Activated effector memory CD4-positive, alpha-beta T cell treated with anti-CD3 and anti-CD28 coated beads, Interleukin-2, amount 50 U/mL, for 16 hours (primary cell): ENCODE measurements at places on chromosomes 1 and 21.

GRCh38 chr1:62481681-62482080 is 44.8 kb downstream of the USP1 start:
- DNase-seq, result no peak

- no peak for DNase-seq
Observed at GRCh38 chr1:94259635-94260289, 22.4 kb upstream of the ARHGAP29 start.

GRCh38 chr1:180912211-180912800 is 391 bp upstream of the KIAA1614 start:
- DNase-seq, result peak; percentile 36

DNA sequence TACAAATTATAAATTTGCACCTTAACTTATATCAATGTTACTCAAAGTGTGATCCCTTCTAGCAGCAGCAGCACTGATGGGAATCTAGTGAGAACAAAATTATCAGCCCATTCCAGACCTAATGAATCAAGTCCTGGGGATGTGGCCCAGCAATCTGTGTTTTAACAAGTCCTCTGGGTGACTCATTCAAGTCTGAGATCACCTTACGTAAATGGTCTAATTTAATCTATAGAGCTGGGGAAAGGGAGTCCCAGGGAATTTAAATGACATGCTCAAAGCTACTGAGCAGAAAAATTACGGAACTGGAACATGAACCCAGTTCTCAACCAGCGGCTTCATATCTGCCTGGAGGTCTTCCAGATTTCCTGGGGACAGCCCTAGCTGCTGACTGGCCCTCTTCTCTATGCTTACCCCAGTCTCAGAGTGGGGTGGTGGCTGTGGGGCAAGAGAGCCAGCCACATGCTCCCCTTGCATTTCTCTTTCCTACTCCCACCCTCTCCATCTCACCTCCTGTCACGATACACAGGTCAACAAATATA is 220.0 kb downstream of the TM2D1 start:
- DNase-seq, result no peak

GRCh38 chr21:43211072-43211759 is 42.4 kb downstream of the CRYAA start:
- DNase-seq, result peak; percentile 44

DNA sequence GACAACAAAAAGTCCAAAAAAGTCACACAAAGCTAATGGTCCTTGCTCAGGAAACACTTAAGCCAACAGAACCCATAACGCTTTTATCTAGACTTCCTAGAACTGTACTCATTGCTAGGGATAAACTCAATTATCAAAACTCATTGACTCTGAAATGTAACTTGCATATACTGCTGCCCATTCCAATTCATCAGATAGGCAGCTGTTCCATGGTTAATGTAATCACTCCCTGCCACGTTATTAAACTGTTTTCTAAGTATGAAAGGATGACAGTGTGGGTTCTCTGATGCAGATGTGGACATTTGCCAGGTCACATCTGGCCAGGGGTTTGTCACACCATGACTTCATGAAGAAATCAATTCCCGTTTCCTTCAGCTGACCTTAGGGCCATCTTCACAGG is 30.3 kb upstream of the DNAJC11 start:
- no peak for DNase-seq

GRCh38 chr1:200977071-200977754 is 46.3 kb downstream of the KIF21B start:
- no peak for DNase-seq
